ENCODE measurements at places on chromosomes 7 and 10.

GRCh38 chr10:108598831-108599230 is 1324.5 kb downstream of the XPNPEP1 start:
- DNase-seq: no peak

DNA sequence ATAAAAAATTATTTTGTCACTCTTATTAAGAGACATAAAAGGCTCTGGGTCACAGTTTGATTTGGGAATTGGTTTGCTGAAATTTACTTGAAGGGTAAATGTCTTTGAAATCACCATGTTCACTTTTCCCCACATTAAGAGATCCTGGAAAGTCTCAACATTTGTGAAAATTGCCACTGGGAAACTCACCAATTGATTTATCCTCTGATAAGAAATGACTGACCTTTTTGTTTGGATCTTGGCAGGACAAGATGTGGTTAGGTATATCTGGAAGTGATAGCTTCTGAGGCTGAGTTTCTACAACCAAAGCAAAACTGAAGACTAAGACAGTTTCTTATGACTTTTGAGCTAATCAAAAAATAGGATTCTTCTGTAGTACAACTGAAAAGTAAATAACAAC is 107.1 kb upstream of the TMEM106B start:
- DNase-seq: no peak

DNA sequence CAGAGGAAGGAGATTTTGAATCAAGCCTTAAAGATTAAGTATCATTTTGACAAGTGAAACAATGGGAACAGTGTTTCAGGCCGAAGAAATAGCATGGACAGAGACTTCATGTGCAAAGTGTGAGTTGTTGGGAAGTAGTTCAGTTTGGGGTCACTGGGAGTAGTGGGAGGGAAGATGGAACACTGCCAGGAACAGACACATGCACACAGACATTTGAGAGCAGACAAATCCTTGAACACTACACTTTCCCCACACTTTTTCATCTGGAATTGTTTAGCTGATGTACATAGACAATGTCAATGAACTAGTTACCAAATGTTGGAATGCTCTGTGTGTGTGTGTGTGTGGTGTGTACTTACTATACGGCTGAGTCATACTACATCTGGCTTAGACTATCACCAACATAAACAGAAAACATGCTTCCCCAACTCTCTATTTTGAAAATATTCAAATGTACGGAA is 52.4 kb upstream of the LRRC17 start:
- no peak for DNase-seq

- no peak for DNase-seq
Measured at GRCh38 chr10:103703941-103704919, 151.1 kb downstream of the SH3PXD2A start.

GRCh38 chr7:13651167-13651566 is 338.3 kb downstream of the ETV1 start:
- DNase-seq: no peak

DNA sequence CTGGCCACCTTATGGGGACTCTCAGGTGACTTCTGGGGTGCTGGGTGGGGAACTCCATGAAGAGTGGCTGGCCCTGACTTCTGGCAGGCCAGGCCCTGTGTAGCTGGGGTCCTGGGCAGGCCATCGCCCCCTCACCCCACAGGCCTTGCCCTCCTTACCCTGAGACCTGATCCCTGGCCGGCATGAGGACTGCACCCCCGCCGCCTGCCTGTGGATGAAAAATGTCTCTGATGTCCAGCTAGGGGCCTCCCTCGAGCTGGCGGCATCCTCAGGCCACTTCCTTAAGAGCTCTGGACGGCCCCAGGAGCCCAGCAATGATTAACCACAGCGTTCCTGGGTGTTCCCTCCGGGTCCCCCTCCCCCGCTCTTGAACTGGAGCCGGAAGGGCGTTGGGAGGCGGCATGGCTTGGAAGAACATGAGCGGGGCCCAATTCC is 31.8 kb upstream of the SHH start:
- DNase-seq: no peak

DNA sequence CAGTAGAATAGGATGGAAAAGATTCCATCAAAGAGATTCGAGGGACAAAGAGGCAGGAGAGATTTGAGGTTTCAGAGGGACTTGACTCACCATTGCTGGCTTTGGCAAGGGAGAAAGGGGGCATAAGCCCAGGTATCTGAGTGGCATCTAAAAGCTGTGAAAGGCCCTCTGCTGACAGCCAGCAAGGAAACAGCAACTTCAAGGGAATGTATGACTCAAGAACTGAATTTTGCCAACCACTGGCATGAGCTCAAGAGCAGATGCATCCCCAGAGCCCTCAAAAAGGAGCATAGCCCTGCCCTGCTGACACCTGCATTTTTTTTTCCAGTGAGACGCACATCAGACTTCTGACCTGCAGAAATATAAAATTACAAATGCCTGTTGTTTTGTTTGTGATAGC is 19.6 kb upstream of the ADAM12 start:
- no peak for DNase-seq

- no peak for DNase-seq
Measured at GRCh38 chr10:86526606-86527005, 5.0 kb upstream of the WAPL start.

All from AML-193 (cell line).